ENCODE measurements at places on chromosomes 4 and X.

- DNase-seq, result no peak
Observed at GRCh38 chrX:130715299-130715698, 187.7 kb downstream of the ENOX2 start.

DNA sequence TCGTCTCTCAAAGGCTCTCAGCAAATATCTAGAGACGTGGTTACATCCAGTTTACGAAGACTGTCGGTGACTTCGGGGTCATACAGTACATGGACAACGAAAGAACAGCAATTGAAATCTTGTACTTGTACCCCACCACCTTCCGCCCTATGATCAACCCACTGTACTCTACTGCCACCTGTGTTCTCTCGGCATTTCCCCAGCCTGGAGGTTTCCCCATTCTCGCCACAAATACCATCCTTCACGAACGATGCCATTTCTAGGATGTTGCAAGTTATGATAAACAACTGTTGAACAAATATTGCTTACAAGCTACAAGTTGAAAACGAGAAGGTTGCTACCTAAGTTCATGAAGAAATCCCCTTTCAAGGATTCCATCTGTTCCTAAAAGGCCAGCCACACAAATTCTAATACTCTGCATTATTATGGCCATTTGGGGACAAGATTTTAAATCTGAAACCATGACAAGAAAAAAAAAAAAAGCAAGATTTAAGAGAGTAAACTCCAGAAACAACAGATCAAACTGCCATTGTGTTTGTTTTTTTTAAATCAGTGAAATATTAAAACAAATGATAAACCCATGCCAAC lies 1.6 kb downstream of the APBB2 start:
- DNase-seq, result no peak

- no peak for DNase-seq
Observed at GRCh38 chr4:176885224-176885623, 92.5 kb upstream of the VEGFC start.

- DNase-seq, result no peak
Observed at GRCh38 chr4:176729489-176729888, 63.2 kb downstream of the VEGFC start.

- no peak for DNase-seq
Observed at GRCh38 chr4:78312989-78313753, 238.4 kb upstream of the ANXA3 start.

DNA sequence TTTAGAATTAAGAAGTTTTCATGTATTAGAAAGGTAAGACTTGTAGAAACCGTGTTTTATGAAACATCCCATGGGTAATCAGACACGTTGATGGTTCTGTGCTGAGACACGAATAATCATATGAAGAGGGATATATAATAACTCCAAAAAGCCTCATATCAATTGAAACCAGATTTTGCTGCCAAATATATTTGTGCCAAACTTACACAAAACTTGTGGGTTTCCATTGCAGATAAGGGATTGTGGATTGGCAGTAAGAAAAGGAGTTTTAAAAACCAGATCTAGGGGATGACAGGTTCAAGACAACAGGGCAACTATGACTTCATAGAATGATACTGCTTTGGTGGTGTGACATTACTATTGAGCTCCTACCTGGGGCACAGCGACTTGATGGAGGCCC lies 616.1 kb downstream of the BCOR start:
- no peak for DNase-seq

- no peak for DNase-seq
Observed at GRCh38 chr4:7201420-7202305, 9.3 kb downstream of the SORCS2 start.

DNA sequence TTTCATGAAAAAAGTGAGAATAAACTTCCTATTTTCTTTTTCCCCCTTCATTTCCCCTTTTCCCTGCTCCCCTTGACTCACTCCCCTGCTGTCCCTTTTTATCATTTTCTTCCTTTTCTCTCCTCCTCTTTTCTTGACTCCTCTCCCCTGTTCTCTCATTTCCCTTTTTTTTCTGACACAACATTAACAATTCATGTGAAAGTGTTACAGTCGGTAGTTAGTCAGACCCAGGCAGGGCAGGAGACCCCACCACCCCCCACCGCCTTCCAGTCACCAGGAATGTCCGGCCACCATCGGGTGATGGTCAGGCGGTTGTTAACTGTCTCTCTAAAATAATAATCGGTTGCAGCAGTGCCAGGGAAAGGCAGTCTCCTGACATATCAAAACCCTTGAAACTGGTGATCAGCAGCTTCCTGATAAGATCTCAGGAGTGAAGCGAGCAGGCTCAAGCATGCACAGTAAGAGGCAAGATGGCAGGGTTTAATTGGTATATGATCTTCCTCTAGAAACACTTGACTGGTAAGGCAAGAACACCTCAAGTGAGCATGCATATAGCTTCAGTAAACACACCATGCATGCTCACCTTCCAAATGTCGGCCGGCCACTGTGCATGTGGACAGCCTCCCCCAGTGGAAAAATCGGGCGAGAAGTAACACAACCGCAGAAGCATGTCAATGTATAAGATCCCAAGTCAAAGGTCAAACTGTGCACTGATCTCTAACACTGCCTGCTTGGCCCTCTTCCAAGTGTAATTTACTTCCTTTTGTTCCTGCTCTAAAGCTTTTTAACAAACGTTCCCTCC lies 191.4 kb downstream of the NDST4 start:
- no peak for DNase-seq

DNA sequence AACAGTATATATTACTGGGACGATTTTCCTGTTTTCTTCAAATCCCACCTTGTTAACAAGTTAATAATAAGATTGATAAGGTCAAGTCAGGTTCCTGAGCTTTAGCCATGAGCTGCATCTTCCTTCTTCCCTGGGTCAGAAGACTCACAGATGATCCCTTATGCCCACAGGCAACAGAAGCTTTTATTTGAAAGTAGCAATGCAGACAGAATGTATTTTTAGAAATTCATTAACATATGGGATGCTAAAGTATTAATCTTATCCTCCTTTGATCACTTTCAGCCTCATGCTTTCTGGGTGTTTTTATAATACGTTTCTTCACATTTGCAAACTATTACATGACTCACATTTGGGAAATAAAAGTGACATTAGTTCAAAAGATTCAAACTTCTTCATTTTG lies 42.0 kb upstream of the MXRA5 start:
- no peak for DNase-seq

GRCh38 chr4:163395758-163396157 lies 52.1 kb downstream of the NPY5R start:
- DNase-seq, result no peak

DNA sequence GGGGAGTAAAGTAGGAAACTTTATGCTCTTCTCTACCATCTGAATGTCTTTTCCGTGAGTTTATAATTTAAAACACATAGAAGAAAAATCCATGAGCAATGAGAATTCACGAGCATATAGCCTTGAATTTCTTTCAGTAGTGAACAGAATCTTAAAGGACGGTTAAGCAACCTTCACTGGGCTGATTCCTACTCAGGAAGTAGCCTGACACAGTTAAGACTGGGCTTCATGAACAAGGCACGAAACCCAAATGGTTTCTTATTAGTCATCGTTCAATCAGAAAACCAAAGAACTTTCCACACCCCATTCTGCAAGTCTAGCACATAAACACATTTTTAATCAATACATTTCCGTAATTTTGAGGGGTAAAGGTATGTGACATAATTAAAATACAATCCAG lies 95.8 kb downstream of the SH3KBP1 start:
- DNase-seq, result no peak
